Stimulated activated CD4-positive, alpha-beta T cell treated with anti-CD3 and anti-CD28 coated beads, Interleukin-4, amount 100 ng/mL, for 1 hour (primary cell): ENCODE measurements at places on chromosomes 7 and 10.
A peak's percentile ranks its signal among the peaks of the same experiment; 100 is the strongest.

DNA sequence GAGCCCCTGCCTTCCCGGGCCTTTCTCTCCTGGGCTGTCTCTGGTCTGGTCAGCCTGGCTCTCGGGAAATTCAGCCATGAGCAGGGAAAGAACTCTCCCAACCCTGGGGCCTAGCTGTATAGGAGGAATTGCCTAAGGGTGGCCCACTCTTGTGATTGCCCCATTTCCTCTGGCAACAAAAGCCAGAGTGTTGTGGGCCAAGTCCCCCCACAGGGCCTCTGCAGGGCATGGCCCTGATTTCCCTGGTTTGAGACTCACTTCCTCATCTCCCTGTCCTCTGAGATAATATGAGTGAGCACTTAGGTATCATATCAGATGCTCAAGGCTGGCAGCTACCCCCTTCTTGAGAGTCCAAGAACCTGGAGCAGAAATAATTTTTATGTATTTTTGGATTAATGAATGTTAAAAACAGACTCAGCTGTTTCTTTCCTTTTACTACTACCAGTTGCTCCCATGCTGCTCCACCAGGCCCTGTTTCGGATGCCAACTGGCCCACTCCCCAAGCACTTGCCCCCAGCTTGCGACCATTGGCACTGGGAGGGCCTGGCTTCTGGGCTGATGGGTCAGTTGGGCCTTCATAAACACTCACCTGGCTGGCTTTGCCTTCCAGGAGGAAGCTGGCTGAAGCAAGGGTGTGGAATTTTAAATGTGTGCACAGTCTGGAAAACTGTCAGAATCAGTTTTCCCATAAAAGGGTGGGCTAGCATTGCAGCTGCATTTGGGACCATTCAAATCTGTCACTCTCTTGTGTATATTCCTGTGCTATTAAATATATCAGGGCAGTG, 11.4 kb downstream of the IRF5 start:
- DNase-seq: no peak

DNA sequence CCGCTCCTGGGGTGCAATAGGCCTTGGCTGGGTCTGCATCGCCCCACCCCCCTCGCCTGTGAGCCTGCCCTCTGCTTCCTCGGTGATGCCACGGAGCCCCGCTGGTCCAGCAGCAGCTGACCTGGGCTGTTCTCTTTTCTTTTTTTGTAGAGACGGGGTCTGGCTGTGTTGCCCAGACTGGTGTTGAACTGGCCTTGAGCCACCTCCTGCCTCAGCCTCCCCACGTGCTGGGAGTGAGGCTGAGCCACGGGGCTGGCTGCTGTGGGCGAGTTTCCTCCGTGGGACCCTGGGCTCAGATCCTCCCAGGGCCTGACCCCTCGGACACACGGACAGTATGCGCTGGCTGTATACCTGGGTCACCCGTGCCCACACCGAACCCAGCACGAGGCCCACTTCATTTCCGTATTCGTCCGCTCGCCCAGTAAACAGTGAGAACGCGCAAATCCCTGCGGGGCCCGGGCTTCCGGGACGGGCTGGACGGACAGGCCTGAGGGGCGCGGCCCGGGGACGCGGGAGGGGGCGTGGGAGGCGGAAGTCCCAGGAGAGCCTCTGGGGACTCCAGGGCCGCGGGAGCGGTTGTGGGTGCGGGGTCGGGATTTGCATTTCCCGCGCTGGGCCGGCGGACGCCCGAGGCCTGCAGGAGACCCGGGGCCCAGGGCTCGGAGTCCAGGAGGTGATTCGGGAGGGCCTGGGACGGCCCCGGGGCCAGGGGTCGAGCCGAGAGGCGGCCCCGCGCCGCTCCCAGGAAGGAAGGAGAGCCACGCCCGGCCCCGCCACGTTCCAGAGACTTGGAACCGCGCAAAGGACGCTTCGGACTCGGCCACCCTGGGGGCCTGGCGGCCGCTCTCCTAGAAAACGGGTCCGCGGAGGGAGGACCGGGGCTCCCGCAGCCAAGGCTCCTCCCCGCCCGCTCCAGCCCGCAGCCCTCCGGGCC, 57.7 kb upstream of the DNAJB6 start:
- no peak for DNase-seq

- DNase-seq: no peak
Observed at GRCh38 chr7:55567571-55567970, 4.7 kb downstream of the VOPP1 start.

DNA sequence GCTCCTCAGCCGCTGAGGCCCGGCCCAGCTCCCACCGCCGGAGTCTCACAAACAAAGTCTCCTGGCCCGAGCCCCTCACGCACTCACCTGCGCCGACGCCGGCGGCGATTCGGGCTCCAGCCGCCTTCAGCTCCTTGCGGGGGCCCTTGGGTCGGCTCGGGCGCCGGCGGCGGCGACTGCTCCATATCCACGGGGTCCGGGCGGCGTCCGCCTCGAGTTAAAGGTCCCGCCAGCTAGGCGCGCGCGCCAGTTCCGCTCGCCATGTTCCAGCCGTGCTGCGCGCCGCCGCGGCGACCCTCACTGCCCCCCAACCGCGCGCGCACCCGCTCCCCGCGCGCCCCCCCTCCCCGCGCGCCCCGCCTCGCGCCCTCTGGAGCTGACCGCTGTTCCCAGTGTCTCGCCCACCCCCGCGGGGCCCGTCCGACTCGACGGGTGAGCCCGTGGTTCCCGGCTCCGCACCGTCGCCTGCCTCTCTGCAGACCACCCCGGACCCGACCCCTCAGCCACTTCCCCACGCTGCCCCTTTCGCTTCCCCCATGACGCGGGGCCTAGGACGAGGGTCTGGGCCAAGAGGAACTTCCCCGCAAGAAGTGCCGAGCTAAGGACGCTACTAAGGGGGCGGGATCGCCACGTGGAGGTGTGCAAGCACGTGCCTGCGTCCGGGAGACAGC, 396.1 kb downstream of the ZNF33B start:
- no peak for DNase-seq

DNA sequence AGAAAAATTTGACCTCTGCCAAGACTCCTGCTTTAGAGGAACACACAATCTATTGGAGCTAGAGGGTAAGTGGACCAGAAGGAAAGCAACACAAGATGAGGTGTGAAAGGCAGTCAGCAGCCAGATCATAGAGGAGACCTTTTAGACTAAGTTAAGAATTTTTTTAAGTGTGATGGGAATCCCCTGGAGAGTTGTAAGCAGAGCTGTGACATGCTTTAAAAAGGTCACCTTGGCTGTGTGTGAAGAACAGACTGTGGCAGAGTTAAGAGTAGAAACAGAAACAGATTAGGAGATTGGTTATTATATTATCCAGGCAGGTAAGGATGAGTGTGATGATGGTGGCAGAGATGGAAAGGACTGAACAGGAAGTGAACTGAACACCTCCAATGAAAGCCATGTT, 23.5 kb downstream of the CPEB3 start:
- DNase-seq: no peak

GRCh38 chr10:73814896-73815718, 3.7 kb upstream of the NDST2 start:
- no peak for DNase-seq

GRCh38 chr7:116704650-116705228, 32.7 kb downstream of the MET start:
- no peak for DNase-seq

DNA sequence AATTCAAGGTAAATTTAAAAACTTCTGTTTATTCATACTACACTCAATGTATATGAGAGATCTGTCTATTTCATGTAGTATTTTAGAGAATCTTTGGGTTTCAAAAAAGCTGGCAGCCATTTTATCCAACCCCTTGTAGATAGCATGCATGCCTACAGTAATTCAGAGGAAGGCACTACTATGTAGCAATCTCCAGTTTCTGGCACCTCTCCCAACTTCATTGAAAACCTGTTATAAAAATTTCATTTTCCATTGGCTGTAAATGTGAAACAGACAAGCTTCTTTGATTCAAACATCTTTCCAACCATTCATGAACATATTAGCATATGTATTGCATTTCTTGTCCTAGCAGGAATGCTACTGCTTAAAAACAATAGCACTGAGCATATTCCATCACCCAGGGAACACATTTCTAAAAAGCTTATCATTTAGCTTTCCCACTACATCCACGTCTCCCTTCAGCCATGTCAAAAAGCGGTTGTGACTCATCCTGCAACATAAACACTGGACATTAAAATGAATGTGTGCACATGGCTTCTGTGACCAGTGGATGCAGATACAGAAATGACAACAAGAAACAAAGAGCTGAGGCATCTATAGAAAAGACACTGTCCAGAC, 330.4 kb upstream of the AOAH start:
- no peak for DNase-seq

DNA sequence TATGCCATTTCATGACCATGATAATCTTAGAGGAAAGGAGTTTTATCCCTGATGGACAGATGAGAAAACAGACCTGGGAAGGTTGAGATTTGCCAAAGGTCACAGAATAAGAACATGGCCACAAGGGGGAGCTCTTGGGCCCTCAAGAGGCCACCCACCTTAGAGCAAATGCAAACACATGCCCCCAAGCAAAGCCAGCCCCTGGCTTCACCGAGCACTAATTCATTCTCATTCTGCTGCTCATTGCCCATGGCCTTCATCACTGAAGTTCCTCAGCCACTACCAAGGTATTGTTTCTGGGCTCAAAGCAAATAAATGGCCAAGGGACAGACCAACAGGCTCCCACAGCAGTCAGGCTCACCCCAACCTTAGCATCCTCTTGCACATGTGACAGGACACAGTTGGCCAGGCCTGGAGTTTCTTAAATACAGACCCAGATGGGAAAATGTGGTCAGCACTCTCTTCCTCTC, 44.2 kb downstream of the PDLIM1 start:
- peak; percentile 53 for DNase-seq

DNA sequence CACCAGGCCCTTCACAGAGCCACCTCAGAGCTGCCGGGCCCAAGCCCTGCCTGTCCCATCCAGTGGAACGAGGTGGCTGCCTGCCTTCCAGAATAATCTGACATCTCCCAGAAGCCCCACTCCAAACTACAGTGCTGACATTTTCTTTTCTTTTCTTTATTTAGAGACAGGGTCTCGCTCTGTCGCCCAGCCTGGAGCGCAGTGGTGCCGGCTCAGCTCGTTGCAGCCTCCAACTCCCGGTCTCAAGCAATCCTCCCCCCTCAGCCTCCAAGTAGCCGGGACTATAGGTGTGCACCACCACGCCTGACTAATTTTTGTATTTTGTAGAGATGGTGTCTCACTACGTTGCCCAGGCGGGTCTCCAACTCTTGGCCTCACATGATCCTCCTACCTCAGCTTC, 346 bp downstream of the TMEM270 start:
- no peak for DNase-seq

DNA sequence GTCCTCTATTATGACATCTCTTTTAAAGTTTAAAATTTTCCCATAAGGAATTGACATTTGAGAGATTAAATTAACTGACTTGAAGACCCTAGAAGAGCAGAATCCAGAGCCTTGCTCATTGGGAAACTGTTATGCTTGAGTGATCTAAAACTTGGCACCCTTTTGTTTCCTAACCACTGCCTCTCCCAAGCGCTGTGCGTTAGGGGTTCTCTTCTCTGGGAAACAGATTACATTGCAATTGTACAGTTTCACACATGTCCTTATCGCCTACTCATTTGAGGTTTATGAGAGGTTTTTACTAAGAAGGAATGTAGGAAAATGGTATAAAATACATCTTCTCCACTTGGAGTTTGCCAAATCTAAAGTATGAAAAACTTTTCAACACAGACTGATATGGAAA, 126.8 kb upstream of the AMPH start:
- DNase-seq: no peak

DNA sequence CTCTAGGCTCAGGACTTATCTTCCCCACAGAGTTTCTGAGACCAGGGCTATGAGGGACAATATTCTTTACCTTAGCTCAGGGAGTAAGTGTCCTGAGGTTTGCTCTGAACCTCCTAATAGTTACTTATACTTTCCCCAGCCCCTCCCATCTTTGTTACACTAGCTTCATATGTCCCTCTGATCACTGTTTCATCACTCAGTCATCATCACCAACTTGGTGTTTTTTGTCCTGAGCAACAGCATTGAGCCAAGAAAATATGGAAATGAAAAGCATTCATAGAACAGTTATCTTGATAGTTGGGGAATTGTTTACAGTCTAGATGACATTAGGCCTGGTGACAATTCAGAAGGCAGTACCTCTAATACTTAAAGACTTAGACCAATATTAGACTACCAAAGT, at the start of gene PRSS37:
TSS of gene PRSS37 (minus strand) at position 101 of the 400 bp plus-strand sequence. CDS start 436 bp downstream, outside the sequence.
- no peak for DNase-seq

GRCh38 chr10:15780353-15781135, 60.8 kb upstream of the ITGA8 start:
- DNase-seq: no peak

- no peak for DNase-seq
Observed at GRCh38 chr10:117137031-117137910, 799 bp downstream of the VAX1 start.

- DNase-seq: no peak
Observed at GRCh38 chr10:120732067-120732466, 119.1 kb upstream of the WDR11 start.

- no peak for DNase-seq
Observed at GRCh38 chr7:124930655-124931597, 1.3 kb upstream of the POT1 start.

- no peak for DNase-seq
Observed at GRCh38 chr7:4198301-4198700, 483.8 kb upstream of the FOXK1 start.

- no peak for DNase-seq
Observed at GRCh38 chr10:89652806-89653370, 7.8 kb upstream of the PANK1 start.

DNA sequence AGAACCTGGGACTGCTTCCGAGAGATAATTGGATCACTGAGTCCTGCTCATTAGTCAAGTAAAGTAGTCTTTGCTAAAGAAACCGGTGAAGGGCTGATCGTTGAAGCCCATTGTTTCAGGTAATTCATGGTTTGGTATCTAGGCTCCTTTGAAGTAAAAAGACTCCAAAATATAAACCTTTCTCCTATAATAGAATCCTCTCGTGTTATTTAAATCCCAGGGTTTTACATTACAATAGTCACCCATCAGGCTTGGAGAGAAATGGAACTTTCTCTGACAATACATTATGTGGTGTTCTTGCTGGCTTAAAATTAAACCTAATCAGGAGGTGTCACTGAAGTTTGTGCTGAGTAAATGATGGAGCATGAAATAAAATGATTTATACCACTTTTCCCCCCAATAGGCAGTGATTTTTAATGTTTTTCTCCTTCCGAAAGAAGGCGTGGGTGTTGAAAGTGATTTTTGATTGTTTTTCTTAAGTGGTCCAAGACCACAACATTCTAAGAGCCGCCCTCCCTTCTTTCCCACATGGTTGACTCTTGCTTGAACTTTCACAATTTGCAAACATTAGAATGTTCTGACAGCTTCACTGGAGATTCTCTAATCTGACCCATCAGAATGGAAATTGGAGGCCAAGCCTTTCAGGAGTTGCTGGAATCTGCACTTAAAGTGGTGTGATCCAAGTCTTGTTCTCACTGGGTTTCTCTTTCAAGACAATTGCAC, 44.2 kb downstream of the LRMDA start:
- DNase-seq: no peak
